ENCODE measurements at places on chromosomes 5 and 9. TPM values are rescaled to one million over a fixed set of nuclear protein-coding genes. Genes with fewer than 3 reads are reported as not detected.

FCN1 gene
- total RNA-seq = not detected

ARHGEF39 gene
- 16.9 TPM for total RNA-seq

C9orf40 gene
- 10.9 TPM for total RNA-seq

TMEM174 gene
- not detected for total RNA-seq

QRFP gene
- total RNA-seq = not detected

SLC45A2 gene
- total RNA-seq = not detected

Data from A549 treated with Hydrocortisone at 1 μM for 4 hours (cell line).